ENCODE measurements at places on chromosomes 11 and 22. TPM values are rescaled to one million over a fixed set of nuclear protein-coding genes. Genes with fewer than 3 reads are reported as not detected.

GRCh38 chr11:125343718-125344131 is 152.3 kb downstream of the FEZ1 start:
- DNase-seq: no peak

ZFTA gene
- 2.4 TPM for total RNA-seq

DNA sequence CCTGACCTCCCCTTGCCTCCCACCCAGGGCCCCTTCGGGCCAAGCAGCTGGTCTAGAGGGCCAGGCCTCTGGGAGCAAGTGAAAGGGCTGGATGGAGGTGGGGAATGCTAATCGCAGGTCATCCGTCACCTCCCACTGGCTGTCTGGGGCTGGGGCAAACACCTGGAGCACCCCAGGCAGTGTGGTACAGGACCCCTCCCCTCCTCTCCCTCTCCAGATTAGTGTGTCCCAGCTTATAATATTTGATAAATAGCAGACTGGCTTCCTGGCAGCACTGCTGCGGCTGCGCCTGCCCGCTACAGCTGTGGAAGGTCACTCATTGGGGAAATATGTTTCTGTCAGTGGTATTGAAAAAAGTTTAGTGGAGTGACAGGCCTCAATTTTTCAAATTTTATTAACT is 90.7 kb upstream of the PHOX2A start:
- no peak for DNase-seq

MTFP1 gene
- 16.0 TPM for total RNA-seq

DNA sequence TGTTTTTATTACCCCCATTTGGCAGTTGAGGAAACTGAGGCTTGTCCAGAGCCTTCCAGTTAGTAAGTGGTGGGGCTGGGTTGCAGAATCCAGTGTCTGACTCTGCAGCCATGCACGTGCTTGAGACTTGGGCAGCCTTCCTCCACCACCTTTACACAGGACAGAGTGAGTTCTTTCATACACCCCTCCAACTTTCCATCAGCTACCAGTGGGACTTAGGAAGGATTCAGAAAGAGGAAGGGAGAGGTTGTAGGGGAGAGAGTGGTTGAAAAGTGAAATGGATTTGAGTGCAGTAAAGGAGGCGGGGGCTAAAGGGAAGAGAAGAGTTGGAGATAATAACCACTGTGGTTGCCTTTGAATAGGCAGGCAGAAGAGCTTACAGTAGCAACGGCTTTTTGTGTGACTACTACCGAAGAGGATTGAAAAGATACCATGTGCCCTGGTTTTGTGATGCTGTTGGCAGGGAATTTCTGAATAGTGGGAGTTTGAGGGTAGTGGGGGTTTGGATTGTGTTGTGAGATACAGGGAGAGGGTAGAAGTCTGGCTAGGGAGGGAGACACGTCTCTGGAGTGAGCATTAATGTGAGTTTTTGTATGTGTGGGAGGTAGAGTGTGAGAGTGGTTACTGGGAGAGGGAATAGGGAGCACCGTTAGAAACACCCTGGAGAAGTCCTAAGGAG is 1.7 kb downstream of the UVRAG start:
- no peak for DNase-seq

- DNase-seq: peak; percentile 3
Observed at GRCh38 chr11:11218629-11218986, 134.4 kb downstream of the CSNK2A3 start.

FZD4 gene
- total RNA-seq: 0.38 TPM

GRCh38 chr11:132202621-132203020 is 832.2 kb downstream of the NTM start:
- DNase-seq: no peak

GRCh38 chr11:131816051-131816450 is 445.6 kb downstream of the NTM start:
- no peak for DNase-seq

GRCh38 chr11:64743591-64744543 is at the start of gene RASGRP2:
Gene RASGRP2, minus strand, starts transcription at chr11:64744142. Its CDS starts 1,276 bp downstream, at chr11:64742866.
- no peak for DNase-seq

GPR83 gene
- total RNA-seq: under 0.01 TPM

FUT4 gene
- 1.8 TPM for total RNA-seq

GRCh38 chr22:29098296-29098695 is 25.5 kb downstream of the KREMEN1 start:
- DNase-seq: no peak

IGLL1 gene
- total RNA-seq: not detected

DNA sequence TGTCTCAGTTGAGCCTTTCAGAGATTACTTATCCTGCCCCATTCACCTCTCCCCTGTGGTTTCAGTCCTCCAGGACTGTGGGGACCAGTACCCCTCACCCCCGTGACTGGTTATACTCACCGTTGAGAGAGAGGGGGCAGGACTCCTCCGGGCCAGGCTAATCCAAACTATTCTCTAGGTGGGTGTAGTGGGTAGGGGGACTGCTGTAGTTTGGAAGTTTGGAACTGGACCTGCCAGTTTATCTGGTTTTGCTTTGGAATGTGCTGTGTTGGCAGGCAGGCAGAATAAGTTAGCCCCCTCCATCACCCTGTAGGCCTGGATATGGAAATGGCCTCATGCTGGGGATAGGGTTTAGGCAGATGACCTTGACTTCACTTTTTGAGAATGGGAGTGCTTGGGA is 13.5 kb downstream of the TEAD1 start:
- DNase-seq: no peak

GRCh38 chr11:99814021-99814420 is 793.3 kb downstream of the CNTN5 start:
- DNase-seq: peak; percentile 25

GRCh38 chr11:126810776-126811175 is 189.8 kb downstream of the KIRREL3 start:
- no peak for DNase-seq

Data from bronchial epithelial cell (primary cell).